ENCODE measurements at places on chromosomes 16 and 17. TPM values are rescaled to one million over a fixed set of nuclear protein-coding genes. Genes with fewer than 3 reads are reported as not detected.

DNA sequence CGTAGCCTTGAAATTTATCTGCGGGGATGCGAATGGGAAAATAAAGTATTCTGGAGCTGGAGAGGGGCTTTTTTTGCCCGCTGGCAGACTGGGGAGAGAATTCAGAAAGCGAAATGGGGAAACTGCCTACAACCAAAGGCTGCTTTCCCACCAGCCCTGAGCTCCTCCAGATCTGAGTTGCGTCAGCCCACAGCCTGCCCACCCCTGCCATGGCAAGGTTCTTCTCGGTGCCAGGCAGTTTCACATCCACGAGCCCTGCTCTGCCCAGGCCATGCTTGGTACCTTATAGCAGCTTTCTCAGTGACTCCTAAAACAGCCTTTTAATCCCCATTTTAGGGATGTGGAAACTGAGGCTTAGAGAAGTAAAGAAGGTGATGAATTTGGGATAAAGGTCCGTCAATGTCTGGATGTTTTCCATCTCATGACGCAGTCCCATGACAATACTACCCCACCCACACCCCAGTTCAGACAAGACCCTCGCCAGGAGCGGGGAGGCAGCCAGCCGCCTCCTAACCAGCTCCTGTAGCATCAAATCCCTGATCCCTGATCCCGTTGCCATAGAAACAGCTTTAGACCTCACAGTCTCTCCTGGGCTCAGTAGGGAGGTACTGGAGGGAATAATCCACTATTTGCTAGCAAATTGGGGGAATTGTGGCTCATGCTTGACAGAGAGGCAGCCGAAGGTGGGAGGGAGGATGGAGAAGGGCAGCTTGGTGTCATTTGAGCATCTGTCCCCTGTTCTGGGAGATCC, 113.5 kb downstream of the MGAT5B start:
- peaks cover 21% of the 10 kb centered on the region for H3K27me3 ChIP-seq
- H3K4me3 ChIP-seq, result no peak overlapping the region
- no peak overlapping the region for H3K27ac ChIP-seq
- DNase-seq, result no peak
- H3K4me1 ChIP-seq, result no peaks in the 10 kb centered on the region

DNA sequence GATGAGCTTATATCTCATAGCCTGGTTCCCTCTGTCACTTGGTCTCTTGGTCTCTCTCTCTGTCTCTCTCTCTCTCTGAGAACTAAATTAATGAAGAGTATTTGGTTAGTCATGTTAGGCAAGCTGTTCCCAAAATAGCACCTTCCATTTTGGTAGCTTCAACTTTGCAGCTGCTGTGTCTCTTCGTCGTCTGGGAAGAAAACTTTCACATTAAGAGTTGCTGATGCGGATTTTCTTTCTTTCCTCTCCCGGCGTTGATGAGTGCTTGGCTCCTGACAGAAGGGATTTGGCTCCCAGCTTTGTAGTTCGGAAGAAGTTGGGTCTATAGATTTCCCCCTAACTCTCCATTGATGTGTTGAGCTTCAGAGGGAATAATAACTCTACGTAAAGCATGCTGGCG, at the start of gene RBFOX1:
Gene RBFOX1, plus strand, starts transcription at position 235 of the 400 bp plus-strand sequence.
- no peaks in the 10 kb centered on the region for H3K4me1 ChIP-seq
- no peak for DNase-seq
- no peaks in the 10 kb centered on the region for H3K27me3 ChIP-seq
- H3K36me3 ChIP-seq, result no peaks in the 10 kb centered on the region

CTRB1 gene
- not detected for total RNA-seq

DNA sequence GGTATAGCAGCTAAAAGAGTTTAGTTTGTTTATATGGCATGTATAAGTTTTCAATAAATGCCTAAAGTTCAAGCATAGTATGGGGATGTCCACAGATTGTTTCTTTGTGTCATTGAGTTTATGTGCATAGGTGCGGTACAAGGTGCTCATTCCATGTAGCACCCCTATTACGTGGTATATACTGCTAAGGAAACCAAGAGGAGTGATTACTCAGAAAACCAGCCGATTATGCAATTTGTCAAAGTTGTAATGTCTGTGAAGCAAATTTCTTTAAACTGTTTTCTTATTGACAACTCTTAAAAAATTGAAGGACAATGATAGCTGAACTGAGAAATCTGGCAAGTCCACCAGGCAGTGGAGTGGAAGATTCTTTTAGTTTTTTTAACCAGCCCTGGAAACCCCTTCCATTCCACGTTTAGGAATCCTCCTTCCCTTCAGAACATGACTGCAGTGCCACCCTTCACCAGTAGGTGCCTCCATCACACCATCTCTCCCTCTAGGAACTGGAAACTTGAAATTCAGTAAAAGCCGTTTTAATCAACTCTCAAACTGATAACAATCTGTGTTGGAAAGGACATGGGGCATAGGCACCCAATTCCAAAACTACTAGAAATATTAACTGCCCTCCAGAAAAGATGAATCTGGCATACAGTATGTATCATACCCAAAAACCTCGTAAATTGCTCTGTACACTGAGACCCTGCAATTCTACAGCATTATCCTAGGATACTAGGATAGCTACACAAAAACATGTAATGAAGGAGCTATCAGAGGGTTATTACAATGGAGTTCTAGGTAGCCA, 43.5 kb downstream of the REXO5 start:
- peaks cover 6% of the 10 kb centered on the region for H3K36me3 ChIP-seq
- H3K4me3 ChIP-seq, result no peak overlapping the region

- no peak for DNase-seq
- H3K36me3 ChIP-seq, result peaks cover 22% of the 10 kb centered on the region
These were observed 55.0 kb downstream of the PDPK1 start for GRCh38 chr16:2592786-2593185.

CASKIN1 gene
- 2.4 TPM for total RNA-seq

- no peak overlapping the region for H3K27ac ChIP-seq
- H3K36me3 ChIP-seq, result no peaks in the 10 kb centered on the region
- DNase-seq, result no peak
- H3K27me3 ChIP-seq, result no peaks in the 10 kb centered on the region
- H3K4me1 ChIP-seq, result no peaks in the 10 kb centered on the region
These were observed 16.3 kb downstream of the ERAL1 start for GRCh38 chr17:28871056-28871579.

- peaks cover 3% of the 10 kb centered on the region for H3K4me1 ChIP-seq
- H3K4me3 ChIP-seq, result no peak overlapping the region
- H3K36me3 ChIP-seq, result peaks cover 29% of the 10 kb centered on the region
- H3K27me3 ChIP-seq, result no peaks in the 10 kb centered on the region
- DNase-seq, result no peak
These were observed 78.3 kb downstream of the SOCS1 start for GRCh38 chr16:11177578-11178160.

DNA sequence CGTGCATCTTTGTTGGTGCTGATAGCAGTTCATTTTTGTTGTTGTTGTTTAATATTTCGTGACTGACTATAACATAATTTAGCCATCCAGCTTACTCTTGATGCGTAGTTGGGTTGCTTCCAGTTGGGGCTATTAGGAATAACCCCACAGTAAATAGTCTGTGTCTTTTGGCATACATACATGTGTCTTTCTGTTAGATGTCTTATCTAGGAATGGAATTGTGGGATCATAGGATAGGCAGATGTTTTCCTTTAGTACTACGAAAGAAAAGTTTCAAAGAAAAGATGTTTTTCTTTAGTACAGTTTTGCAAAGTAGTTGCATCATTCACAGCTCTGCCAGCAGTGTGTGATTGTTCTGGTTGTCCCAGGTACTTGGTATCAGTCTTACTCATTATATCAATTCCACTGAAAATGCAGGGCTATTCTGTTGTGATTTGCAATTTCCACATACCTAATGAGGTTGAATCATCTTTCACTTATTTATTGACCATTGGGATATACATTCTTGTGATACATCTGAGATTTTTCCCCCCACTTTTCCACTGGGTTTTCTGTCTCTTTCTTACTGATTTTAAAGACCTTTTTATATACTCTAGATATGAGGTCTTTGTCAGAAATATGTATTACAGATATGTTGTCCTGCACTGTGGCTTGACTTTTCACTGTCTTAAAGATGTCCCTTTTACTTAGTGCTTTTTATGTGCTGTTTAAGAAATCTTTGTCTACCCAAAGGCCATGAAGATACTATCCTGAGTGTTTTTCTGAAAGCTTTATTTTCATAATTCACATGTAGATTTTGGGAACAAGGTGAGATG, 173.3 kb downstream of the MRTFB start:
- H3K36me3 ChIP-seq, result peaks cover 41% of the 10 kb centered on the region
- DNase-seq, result no peak
- no peaks in the 10 kb centered on the region for H3K4me1 ChIP-seq
- H3K27ac ChIP-seq, result no peak overlapping the region

- H3K4me3 ChIP-seq, result no peak overlapping the region
- no peaks in the 10 kb centered on the region for H3K27me3 ChIP-seq
- no peaks in the 10 kb centered on the region for H3K4me1 ChIP-seq
- no peaks in the 10 kb centered on the region for H3K36me3 ChIP-seq
- no peak for DNase-seq
These were observed 68.1 kb upstream of the GRIN2A start for GRCh38 chr16:10250137-10250828.

P2RX5 gene
- total RNA-seq, result 0.43 TPM

DNA sequence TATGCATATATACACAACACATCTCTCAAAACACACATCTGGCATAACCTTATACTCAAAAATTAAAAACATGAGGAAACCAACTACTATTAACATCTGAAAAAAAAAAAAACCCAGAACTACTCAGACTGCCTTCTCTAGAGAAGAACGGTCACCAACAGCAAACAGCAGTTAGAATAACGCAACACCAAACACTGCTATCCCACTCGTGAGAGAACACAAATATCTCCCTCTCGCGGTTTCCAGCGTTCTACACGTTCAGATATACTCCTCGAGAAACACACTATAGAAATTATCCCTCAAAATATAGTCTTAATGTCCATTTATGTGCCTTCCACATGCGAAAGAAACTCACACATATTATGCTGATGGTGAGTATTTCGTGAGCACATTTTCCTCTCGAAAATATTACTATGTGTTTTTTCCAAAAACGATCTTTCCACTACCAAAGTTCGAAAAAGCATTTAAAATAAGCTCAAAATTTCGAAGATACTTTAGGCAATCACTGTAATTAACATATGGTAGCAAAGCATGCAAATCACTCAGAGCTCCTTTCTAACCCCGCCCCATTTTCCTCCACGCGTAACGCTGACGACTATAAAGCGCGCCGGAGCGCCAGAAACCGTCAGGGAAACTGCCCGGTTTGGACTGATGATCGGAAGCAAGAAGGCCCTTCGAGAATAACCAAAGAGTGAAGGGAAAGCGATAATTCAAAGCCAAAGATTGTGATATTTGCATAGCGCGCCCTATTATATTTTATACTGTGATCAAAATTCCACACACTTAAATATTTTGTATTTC, 60.1 kb downstream of the TEX14 start:
- no peak overlapping the region for H3K4me3 ChIP-seq
- H3K4me1 ChIP-seq, result peaks cover 8% of the 10 kb centered on the region
- no peak overlapping the region for H3K27ac ChIP-seq
- H3K36me3 ChIP-seq, result no peaks in the 10 kb centered on the region
- peak; percentile 98 for DNase-seq

DNA sequence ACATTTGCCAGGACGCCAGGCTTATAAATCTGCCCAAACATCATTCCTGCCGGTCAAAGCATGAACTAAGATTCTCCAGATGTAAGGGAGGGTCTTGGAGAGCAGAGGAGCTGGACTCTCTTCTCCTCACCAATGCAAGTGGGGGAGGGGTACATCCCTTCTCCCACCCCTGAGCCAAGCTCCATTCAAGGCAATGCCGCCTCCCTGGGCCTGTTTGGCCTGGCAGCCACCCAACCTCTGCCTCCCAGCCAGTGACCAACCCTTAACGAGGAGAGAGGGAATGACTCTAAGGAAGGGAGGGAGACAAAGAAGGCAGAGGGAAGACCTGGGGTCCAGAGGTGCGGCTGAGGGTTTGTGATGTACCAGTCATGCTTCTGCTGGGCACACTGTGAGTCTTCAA, 13.8 kb downstream of the C17orf50 start:
- no peak for DNase-seq
- H3K4me3 ChIP-seq, result no peak overlapping the region
- no peaks in the 10 kb centered on the region for H3K36me3 ChIP-seq

HP gene
- total RNA-seq, result not detected

GRCh38 chr17:40349477-40349894, 15.1 kb downstream of the GJD3 start:
- no peaks in the 10 kb centered on the region for H3K27me3 ChIP-seq
- no peak overlapping the region for H3K4me3 ChIP-seq

DNA sequence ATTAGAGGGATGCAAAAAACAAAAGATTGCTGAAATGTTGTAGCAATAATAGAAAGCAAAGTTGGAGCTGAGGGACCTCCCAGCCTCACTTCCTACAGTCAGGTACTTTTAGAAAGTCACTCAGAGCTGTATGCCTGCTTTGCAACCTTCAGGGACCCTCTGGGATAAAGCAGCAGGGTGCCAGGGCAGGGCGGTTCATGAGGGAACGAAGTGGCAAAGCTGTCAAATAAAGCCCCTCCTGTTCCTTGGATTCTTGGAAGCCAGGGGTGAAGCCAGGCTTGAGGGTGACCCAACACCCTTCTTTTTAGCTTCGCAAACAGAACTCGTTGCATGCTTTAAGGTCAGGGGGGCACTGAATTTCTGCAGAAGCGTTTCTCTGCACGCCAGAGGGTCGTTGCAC, 767 bp downstream of the ATP2C2 start:
- H3K27ac ChIP-seq, result no peak overlapping the region
- H3K36me3 ChIP-seq, result no peaks in the 10 kb centered on the region
- H3K4me3 ChIP-seq, result no peak overlapping the region
- DNase-seq, result no peak

ABCA8 gene
- total RNA-seq, result 37.0 TPM

GRCh38 chr17:32112416-32112815, 29.9 kb upstream of the RHOT1 start:
- H3K4me3 ChIP-seq, result no peak overlapping the region
- H3K27me3 ChIP-seq, result no peaks in the 10 kb centered on the region
- H3K4me1 ChIP-seq, result peaks cover 14% of the 10 kb centered on the region
- DNase-seq, result no peak
- H3K27ac ChIP-seq, result no peak overlapping the region

DNA sequence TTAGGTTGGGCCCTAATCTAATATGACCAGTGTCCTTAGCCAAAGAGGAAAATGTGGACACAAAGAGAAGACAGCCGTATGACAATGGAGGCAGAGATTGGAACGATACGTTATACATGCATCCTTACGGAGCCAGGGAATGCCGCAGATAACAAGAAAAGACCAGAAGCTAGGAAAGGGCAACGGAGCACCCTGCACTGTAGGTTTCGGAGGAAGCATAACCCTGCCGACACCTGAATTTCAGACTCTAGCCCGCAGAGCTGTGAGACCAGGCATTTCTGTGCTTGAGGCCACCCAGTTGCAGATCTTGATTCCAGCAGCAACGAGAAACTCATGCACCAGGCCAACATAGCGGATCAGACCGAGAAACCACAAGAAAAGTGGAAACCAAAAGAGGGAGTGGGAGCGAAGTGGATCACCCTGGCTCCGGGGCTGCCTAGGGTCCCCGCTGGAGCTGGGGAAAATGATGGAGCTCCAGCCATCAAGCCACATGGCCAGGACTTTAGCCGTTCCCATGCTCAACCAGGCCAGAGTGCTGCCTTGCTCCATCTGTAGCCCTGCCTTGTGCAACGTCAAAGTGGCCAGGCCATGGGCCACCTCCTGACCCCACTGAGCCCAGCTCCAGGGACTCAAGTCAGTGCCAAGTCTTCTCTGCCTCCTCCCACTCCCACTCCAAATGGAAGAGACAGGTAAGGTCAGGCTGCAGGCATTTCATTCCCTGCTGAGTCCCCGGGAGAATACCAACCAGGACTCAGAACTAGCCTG, 51.7 kb upstream of the RPL38 start:
- no peaks in the 10 kb centered on the region for H3K36me3 ChIP-seq
- DNase-seq, result peak; percentile 62
- no peaks in the 10 kb centered on the region for H3K4me1 ChIP-seq
- no peak overlapping the region for H3K27ac ChIP-seq

GRCh38 chr17:44892250-44892649, 7.0 kb downstream of the EFTUD2 start:
- no peaks in the 10 kb centered on the region for H3K27me3 ChIP-seq
- H3K36me3 ChIP-seq, result peaks cover 18% of the 10 kb centered on the region
- peaks cover 1% of the 10 kb centered on the region for H3K4me1 ChIP-seq
- H3K27ac ChIP-seq, result no peak overlapping the region
- H3K4me3 ChIP-seq, result no peak overlapping the region

Data from osteocyte (in vitro differentiated cells).